ENCODE measurements at places on chromosomes 7 and 10.

GRCh38 chr10:131315344-131315743 lies 3.8 kb upstream of the TCERG1L start:
- DNase-seq = no peak

DNA sequence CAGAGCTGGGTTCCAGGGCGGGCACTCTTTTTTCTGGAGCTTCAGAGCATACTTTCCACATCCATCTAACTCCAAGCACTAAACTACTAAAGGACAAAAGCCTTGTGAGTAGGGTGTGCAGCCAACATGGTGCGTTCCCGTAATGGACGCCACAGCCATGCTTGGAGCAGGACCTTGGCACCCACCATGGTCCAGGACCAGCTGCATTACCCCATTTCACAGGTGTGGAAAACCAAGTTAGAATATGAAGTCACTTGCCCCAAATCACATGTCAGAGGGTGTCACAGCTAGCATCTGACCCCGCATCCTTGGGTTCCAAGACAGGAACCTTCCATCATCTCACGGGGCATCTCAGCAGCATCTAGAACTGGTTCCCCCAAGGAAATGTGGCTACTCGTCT lies 112.4 kb downstream of the SMURF1 start:
- DNase-seq = no peak

- DNase-seq = peak; percentile 32
These were observed 96.4 kb downstream of the CCSER2 start for GRCh38 chr10:84424731-84425167.

GRCh38 chr7:155280446-155281397 lies 17.0 kb upstream of the INSIG1 start:
- DNase-seq = no peak

DNA sequence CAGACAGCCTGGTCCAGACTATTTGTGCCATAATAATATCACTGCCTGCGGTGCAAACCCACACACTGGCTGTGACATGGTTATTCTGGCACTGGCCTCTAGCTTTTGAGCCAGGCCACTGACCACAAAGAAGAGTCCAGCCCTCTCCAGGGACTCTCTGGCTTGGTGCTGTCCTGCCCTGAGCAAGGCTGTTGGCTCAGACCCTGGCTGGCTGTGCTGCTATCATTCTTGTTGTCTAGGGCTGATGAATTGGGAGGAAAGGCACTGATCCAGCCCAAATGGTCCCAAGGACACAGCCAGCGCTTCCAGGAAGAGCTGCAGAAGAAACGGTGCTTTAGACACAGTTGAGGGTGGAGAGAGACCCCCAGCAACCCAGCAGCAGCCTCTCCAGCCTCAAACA lies 80.8 kb downstream of the TMEM130 start:
- no peak for DNase-seq

- DNase-seq = no peak
These were observed 616.1 kb downstream of the LRMDA start for GRCh38 chr10:76047521-76047920.

- DNase-seq = no peak
These were observed 13.4 kb upstream of the PRF1 start for GRCh38 chr10:70615784-70616522.

DNA sequence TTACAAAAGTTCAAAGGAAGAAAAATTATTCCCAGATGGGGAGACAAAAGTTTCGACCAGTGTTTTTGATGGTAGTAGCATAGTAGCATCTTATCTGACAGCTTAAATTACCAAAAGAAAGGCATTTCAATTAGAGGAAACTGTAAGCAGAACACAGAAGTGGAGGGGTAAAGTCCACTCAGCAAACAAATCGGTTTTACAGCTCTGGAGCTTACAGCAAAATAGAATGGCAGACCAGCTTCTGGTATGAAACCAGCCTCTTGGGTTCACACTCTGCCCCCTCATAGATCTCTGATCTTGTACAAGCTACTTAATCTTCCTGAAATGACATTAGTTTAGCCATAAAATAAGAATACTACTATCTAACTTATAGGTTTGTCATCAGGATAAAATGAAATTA lies 118.6 kb downstream of the RNF32 start:
- DNase-seq = no peak

- DNase-seq = no peak
These were observed 147.9 kb downstream of the PLXNA4 start for GRCh38 chr7:132428247-132428919.

GRCh38 chr7:96287132-96287531 lies 34.8 kb downstream of the SLC25A13 start:
- no peak for DNase-seq

GRCh38 chr10:5862360-5862961 lies 27.2 kb downstream of the ANKRD16 start:
- no peak for DNase-seq
